Substantia nigra (tissue), 51 donors: ENCODE measurements at places on chromosomes 1 and 21.

DNA sequence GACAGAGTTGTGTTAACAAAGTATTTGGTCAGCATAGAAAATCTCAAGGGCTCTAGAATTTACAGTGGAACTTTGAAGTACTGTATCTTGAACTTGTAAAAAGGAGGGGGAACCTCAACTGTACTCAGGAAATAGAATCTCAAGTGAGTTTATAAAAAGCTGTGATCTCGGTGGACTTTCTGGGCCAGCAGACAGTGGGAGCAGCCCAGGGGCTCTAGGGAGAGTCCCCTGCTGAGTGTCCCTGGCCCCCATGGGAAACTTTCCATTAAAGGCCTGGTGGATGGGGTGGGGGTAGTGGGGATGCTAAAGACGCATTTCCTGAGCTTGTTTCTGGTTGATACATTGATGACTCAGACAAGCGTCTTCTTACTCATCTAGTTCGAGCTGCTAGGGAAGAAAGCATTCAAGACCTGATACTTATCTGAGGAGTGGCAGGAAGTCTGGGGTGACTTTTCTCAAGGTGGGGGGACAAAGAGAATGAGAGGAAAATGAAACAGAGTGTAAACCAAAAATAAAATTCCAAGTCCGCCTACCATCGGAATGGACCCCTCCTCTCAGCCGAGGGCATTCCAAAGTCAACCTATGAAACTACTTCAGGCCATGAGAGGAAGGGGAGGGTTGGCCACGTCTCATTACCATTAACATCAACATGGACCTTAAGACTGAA lies 65.5 kb downstream of the NID1 start:
- DNase-seq = no peak

GRCh38 chr1:119617751-119618691 lies 30.0 kb downstream of the ZNF697 start:
- no peak for DNase-seq

- DNase-seq = no peak
Measured at GRCh38 chr1:42963378-42964043, 4.8 kb upstream of the SLC2A1 start.

DNA sequence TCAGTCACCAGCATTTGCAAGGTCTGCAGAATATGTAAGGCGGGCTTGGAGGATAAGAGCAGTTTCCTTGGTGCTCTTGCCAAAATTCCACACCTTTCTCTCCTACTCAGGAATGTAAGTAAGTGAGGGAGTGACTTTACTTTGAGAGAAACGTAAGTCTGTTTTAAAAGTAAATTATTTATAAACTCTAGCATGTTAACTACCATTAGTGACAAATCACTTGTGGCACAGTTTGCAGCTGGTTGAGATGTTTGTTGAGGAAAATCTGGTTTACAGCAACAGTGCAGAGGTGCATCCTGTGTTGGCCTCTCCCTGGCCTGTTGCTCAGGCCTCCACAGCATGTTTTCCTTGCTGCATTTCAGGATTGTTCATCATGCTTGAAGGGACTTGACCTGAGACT lies 8.5 kb downstream of the CGN start:
- DNase-seq = no peak

- no peak for DNase-seq
Measured at GRCh38 chr1:247334378-247335133, 2.9 kb upstream of the ZNF496 start.
